HT1080 (cell line): ENCODE measurements at places on chromosomes 12 and 14. TPM values are rescaled to one million over a fixed set of nuclear protein-coding genes. Genes with fewer than 3 reads are reported as not detected.
A peak's percentile ranks its signal among the peaks of the same experiment; 100 is the strongest.

The USP30 gene
- 4.4 and 12.7 TPM in 2 replicates for total RNA-seq

The SSPN gene
- 1.4 TPM in 1 of 2 replicates, not detected in the other for total RNA-seq

The CCDC196 gene
- total RNA-seq = not detected in 2 replicates

The TMPRSS12 gene
- not detected in 2 replicates for total RNA-seq

DNA sequence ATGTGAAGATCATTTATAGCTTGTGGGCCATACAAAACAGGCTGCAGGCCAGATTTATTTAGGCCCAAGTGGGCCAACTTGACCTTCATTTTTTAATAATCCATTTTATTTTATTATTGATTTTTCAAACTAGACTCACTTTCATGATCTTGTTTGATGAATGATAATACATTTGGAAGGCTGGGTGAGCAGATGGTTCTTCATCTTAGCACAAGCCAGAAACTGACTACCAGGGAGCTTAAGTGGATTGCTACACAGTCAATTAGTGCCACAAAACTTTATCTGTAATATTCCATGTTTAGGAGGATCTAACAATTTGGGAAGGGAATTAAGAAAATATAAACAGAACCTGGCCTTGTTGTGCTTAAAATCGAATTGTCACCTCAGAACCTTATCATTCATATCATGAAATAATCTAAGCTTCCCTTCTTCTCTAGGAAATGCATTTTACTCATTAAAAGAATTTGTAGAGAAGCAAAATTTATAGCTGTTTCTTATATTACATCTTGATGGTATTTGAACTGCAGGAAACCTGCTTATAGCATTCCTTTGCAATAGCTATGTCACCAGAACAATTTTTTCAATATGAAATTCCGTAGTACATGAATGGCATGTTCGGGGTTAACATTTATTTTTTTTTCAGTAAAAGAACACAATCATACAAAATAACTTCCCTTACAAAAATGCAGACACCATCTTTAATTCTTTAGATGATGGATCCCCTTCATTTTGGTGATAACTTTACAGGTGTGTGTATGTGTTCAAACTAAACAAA lies 62.0 kb upstream of the CSRP2 start:
- no peak for DNase-seq

- no peak for DNase-seq
Measured at GRCh38 chr14:75238756-75239455, 39.7 kb upstream of the FOS start.

- DNase-seq = no peak
Measured at GRCh38 chr12:53268630-53269562, 797 bp downstream of the ESPL1 start.

DNA sequence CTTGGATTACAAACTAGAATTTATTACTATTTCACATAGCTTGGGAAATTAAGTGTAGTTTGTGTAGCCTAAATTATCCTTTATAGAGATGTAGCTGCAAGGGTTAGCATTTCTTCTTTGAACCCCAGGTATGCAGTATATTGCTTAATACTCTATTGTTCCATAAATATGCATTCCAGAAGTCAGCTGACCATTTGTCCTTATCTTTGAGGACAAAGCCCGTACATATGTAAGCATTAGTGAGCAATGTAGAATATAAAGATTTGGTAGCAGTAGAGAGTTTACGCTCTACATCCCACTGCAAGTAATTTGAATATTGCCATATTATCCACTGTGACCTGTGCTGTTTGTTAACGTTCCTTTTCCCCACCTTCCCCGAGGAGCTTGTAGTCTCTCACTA lies 26.9 kb downstream of the PPM1A start:
- DNase-seq = no peak

DNA sequence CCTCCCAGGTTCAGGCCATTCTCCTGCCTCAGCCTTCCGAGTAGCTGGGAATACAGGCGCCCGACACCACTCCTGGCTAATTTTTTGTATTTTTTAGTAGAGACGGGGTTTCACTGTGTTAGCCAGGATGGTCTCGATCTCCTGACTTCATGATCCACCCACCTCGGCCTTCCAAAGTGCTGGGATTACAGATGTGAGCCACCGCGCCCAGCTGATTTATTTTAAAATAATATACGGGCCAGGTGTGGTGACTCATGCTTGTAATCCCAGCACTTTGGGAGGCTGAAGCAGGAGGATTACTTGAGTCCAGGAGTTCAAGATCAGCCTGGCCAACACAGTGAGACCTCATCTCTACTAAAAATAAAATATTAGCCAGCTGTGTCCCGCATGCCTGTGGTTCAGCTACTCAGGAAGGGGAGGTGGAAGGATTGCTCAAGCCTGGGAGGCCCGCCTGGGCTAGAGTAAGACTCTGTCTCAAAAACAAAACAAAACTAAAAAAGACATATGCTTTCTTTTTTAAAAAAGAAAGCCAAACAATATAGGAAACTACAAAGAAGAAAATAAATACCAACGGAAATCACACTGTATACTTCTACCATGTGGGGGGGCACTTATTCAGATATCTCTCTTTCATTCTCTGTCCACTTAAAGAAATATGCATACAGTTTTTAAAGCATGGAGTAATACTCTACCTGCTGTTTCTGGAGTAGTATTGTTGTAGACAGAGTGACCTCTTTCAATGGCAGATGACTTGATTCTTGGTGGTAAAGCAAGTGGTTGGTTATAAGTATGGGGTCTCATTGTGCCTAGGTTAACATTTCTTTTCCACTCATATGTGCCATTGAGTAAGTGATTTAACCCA lies 930 bp upstream of the MIA2 start:
- DNase-seq = peak; percentile 61
